Right forelimb (tissue), 1 donor: ENCODE measurements at places on chromosomes 3 and 15.

GRCh38 chr3:24622138-24622537 is 127.5 kb upstream of the THRB start:
- DNase-seq = no peak

GRCh38 chr15:46854564-46854963 is 862.7 kb upstream of the SEMA6D start:
- DNase-seq = no peak

- DNase-seq = no peak
Measured at GRCh38 chr3:150673966-150674365, 29.8 kb downstream of the ERICH6 start.

- DNase-seq = no peak
Measured at GRCh38 chr3:32912046-32912445, 39.4 kb upstream of the CCR4 start.

DNA sequence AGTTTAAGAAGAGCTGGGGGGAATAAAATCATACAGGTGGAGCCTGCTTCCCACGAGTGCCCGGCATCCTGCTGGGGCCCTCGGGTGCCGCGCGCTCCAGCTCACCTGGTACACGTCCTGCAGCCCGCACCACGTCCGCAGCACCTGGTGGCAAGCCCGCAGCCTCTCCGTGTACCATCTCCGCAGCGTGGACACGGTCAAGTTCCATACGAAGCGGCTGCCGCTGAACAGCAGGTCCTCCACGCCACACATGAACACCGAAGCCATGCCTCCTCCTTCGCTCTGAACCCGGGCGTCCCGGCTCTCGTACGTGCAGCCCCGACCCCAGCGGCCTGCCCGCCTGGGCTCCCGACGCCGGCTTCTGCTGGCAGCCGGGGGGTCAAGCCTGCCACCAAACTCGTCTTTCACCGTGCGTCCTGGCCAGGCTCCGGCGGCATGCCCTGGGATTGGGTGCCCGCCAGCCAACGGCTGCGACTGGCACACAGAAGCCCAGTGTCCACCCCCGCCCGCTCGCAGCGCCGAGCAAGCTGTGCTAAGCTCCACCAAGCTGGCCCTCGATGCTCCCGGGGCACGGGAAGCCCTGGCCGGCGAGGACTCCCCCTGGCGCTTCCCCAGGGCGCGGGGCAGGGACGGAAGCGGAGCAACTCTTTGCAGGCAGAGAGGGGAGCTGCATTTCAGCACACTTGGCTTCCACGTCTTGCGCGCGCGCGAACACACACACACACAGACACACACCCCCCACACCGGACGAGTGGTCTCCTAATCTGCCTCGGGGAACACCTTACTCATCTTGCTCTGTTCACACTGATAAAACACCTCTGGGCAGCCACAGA is at the start of gene FRMD4B:
TSS of gene FRMD4B (minus strand) at position 366 of the 833 bp plus-strand sequence. CDS start at position 267, 99 bp downstream.
- peak; percentile 81 for DNase-seq

DNA sequence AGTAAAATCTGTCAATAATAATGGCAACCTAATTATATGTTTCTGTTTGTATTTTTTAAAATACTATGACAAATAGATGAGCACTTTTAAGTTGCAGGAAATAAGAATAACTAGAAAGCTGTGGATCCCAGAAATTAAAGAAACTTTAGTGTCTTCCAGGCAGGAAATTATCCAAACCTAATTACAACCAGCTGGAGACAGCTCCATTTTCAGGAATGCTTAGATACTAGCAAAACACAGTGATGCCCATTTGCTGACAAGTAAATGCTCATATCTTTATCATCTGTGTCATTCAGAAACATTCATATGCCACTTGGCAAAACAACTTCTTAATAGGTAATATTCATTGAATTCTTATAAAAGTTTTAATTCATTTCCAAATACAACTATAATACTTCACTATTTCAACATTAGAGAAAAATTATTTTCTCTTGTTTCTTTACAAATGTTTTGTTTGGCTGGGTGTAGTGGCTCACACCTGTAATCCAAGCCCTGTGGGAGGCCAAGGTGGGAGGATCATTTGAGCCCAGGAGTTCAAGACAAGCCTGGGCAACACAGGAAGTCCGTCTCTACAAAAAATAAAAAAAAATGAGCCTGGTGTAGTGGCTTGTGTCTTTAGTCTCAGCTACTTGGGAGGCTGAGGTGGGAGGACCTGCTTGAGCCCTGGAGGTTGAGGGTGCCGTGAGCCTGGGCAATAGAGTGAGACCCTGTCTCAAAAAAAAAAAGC is 169.1 kb upstream of the TSPAN3 start:
- no peak for DNase-seq

GRCh38 chr15:81814882-81815455 is 230.8 kb downstream of the MEX3B start:
- DNase-seq = no peak

- DNase-seq = no peak
Measured at GRCh38 chr15:71804695-71805470, 5.5 kb upstream of the NR2E3 start.
